ENCODE measurements at places on chromosomes 2 and 18.

DNA sequence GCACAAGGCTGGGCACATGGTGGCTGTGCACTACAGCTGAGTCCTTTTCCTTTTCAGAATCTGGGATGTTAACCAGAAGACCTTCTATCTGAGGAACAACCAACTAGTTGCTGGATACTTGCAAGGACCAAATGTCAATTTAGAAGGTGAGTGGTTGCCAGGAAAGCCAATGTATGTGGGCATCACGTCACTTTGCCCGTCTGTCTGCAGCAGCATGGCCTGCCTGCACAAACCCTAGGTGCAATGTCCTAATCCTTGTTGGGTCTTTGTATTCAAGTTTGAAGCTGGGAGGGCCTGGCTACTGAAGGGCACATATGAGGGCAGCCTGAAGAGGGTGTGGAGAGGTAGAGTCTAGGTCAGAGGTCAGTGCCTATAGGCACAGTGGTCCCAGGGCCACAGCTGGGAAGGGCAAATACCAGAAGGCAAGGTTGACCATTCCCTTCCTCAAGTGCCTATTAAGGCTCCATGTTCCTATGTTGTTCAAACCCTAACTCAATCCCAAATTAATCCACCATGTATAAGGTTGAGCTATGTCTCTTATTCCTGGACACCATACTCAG lies 2.2 kb downstream of the IL1RN start:
- no peaks in the 10 kb centered on the region for H3K4me1 ChIP-seq
- H3K27ac ChIP-seq = no peak overlapping the region
- DNase-seq = no peak
- H3K36me3 ChIP-seq = no peaks in the 10 kb centered on the region

- DNase-seq = no peak
- H3K4me3 ChIP-seq = no peak overlapping the region
- no peak overlapping the region for H3K27ac ChIP-seq
- H3K27me3 ChIP-seq = no peaks in the 10 kb centered on the region
- peaks cover 5% of the 10 kb centered on the region for H3K4me1 ChIP-seq
- no peaks in the 10 kb centered on the region for H3K36me3 ChIP-seq
Observed at GRCh38 chr2:109216332-109216731, 87.3 kb downstream of the SH3RF3 start.

DNA sequence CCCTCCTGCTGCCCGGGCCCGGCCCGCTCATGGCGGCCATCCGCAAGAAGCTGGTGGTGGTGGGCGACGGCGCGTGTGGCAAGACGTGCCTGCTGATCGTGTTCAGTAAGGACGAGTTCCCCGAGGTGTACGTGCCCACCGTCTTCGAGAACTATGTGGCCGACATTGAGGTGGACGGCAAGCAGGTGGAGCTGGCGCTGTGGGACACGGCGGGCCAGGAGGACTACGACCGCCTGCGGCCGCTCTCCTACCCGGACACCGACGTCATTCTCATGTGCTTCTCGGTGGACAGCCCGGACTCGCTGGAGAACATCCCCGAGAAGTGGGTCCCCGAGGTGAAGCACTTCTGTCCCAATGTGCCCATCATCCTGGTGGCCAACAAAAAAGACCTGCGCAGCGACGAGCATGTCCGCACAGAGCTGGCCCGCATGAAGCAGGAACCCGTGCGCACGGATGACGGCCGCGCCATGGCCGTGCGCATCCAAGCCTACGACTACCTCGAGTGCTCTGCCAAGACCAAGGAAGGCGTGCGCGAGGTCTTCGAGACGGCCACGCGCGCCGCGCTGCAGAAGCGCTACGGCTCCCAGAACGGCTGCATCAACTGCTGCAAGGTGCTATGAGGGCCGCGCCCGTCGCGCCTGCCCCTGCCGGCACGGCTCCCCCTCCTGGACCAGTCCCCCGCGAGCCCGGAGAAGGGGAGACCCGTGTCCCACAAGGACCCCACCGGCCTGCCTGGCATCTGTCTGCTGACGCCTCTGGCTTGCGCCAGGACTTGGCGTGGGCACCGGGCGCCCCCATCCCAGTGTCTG lies 767 bp downstream of the RHOB start:
- peak overlapping the region; percentile 82 for H3K4me3 ChIP-seq
- peak overlapping the region; percentile 99 for H3K27ac ChIP-seq
- DNase-seq = peak; percentile 55
- H3K27me3 ChIP-seq = no peaks in the 10 kb centered on the region
- no peaks in the 10 kb centered on the region for H3K36me3 ChIP-seq

GRCh38 chr2:124018890-124019289 lies 6.2 kb upstream of the CNTNAP5 start:
- H3K27me3 ChIP-seq = peaks cover 25% of the 10 kb centered on the region
- no peak overlapping the region for H3K27ac ChIP-seq
- no peak for DNase-seq
- no peaks in the 10 kb centered on the region for H3K4me1 ChIP-seq
- H3K36me3 ChIP-seq = no peaks in the 10 kb centered on the region

- no peak overlapping the region for H3K27ac ChIP-seq
- H3K27me3 ChIP-seq = no peaks in the 10 kb centered on the region
- no peaks in the 10 kb centered on the region for H3K36me3 ChIP-seq
- no peak for DNase-seq
- no peaks in the 10 kb centered on the region for H3K4me1 ChIP-seq
Observed at GRCh38 chr18:28466204-28466603, 289.3 kb upstream of the CDH2 start.

- no peak for DNase-seq
- H3K36me3 ChIP-seq = no peaks in the 10 kb centered on the region
- H3K4me3 ChIP-seq = no peak overlapping the region
- no peak overlapping the region for H3K27ac ChIP-seq
- no peaks in the 10 kb centered on the region for H3K4me1 ChIP-seq
Observed at GRCh38 chr2:1772471-1773267, 28.4 kb upstream of the PXDN start.

GRCh38 chr2:25566694-25567093 lies 106.7 kb downstream of the DTNB start:
- H3K27ac ChIP-seq = no peak overlapping the region
- DNase-seq = peak; percentile 23
- H3K4me1 ChIP-seq = no peaks in the 10 kb centered on the region
- H3K4me3 ChIP-seq = no peak overlapping the region
- no peaks in the 10 kb centered on the region for H3K27me3 ChIP-seq

DNA sequence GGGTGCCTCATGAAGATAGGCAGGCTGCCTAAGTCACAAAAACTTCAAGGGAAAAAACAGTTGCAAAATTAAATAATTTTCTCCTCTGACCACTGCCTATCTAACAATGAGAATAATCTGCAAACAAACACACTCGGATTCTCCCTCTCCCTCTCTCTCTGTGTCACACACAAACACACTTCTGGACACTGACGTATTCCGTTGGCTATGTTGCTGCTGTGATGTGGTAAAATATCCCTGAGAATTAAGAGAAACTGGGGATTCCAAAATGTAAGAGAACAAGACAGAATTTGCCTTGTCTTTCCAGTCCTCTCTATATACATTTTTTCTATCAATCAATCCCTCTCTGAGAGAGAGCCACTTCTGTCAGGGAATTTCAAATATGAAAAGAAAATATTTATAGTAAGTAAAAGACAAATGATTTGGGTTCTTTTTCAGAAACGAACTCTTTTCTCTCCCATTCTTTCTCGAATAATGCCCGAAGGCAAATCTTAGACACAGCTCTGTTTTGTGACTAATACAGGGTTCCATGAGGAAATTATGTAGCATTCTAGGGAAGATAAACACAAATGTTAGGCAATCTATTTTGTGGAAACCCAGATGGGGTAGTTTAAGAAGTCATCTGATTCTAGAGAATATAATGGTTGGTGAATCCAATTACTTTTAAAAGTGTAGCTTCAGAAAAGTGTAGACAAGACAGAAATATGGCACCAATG lies 310.3 kb upstream of the CYP26B1 start:
- H3K4me3 ChIP-seq = no peak overlapping the region
- H3K36me3 ChIP-seq = no peaks in the 10 kb centered on the region
- H3K27me3 ChIP-seq = no peaks in the 10 kb centered on the region
- H3K27ac ChIP-seq = no peak overlapping the region
- DNase-seq = no peak
- H3K4me1 ChIP-seq = no peaks in the 10 kb centered on the region

GRCh38 chr2:152344579-152345195 lies 9.7 kb downstream of the FMNL2 start:
- DNase-seq = no peak
- H3K27me3 ChIP-seq = no peaks in the 10 kb centered on the region
- H3K36me3 ChIP-seq = no peaks in the 10 kb centered on the region
- no peaks in the 10 kb centered on the region for H3K4me1 ChIP-seq
- no peak overlapping the region for H3K27ac ChIP-seq

GRCh38 chr2:197633109-197633657 lies 42.2 kb downstream of the RFTN2 start:
- no peaks in the 10 kb centered on the region for H3K4me1 ChIP-seq
- H3K36me3 ChIP-seq = no peaks in the 10 kb centered on the region
- H3K4me3 ChIP-seq = no peak overlapping the region
- no peak overlapping the region for H3K27ac ChIP-seq
- no peak for DNase-seq

DNA sequence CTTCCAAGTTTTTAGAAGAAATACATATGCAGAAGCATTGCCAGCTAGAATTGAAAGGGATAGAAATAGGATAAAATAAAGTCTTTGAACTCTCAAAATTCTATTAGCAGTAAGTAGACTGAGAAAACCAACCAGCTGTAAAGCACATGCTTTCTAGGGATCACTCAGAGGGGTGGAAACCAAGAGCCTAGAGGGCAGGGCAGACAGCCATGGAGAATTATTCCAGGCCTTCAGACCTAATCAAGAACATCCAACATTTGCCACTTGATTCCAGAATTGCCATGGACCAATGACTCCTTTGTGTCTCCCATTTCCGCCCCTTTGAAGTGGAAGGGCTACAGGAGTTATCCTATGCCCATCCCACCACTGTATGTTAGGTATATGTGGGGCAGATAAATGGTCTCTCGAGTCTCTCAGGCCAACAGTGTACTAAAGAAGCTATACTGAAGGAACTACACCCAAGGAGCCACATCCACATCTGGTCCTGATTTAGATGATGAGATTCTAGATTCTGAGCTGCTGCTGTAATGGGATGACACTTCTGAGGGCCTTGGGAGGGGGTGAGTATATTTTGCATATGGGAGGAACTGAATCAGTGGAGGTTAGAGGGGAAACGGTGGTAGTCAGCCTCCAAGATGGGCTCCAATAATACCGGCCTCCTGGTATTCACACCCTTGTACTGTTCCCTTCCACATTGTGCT lies 4.0 kb downstream of the FARSB start:
- no peak overlapping the region for H3K27ac ChIP-seq
- H3K36me3 ChIP-seq = no peaks in the 10 kb centered on the region
- H3K4me3 ChIP-seq = no peak overlapping the region
- H3K4me1 ChIP-seq = peaks cover 12% of the 10 kb centered on the region
- H3K27me3 ChIP-seq = no peaks in the 10 kb centered on the region

DNA sequence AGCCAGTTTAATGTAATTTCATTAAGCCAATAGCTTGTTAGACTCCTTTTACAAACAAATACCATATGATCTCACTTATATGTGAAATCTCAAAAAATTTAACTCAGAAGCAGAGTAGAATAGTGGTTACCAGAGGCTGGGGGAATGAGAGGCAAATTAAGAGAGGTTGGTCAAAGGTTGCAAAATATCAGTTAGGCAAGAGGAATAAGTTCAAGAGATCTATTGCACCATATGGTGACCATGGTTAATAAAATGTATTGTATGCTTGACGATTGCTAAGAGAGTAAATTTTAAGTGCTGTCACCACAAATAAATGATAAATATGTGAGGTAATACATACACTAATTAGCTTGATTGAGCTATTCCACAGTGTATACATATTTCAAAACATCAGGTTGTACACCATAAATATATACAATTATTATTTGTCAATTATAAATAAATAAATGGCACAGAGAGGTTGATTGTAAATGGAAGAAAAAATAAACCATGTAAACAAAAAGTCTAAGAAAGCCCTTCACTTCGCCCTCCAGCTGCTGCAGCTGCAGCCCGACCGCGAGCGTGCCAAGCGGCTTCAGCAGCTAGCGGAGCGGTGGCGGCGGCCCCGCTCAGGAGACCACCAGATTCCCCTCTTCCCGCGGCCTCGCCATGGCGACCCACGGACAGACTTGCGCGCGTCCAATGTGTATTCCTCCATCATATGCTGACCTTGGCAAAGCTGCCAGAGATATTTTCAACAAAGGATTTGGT lies 23.0 kb upstream of the ACTR2 start:
- no peak overlapping the region for H3K27ac ChIP-seq
- H3K36me3 ChIP-seq = no peaks in the 10 kb centered on the region
- no peaks in the 10 kb centered on the region for H3K4me1 ChIP-seq
- H3K27me3 ChIP-seq = no peaks in the 10 kb centered on the region
- no peak overlapping the region for H3K4me3 ChIP-seq

GRCh38 chr2:134727385-134727784 lies 8.6 kb upstream of the TMEM163 start:
- H3K27me3 ChIP-seq = no peaks in the 10 kb centered on the region
- H3K36me3 ChIP-seq = no peaks in the 10 kb centered on the region

DNA sequence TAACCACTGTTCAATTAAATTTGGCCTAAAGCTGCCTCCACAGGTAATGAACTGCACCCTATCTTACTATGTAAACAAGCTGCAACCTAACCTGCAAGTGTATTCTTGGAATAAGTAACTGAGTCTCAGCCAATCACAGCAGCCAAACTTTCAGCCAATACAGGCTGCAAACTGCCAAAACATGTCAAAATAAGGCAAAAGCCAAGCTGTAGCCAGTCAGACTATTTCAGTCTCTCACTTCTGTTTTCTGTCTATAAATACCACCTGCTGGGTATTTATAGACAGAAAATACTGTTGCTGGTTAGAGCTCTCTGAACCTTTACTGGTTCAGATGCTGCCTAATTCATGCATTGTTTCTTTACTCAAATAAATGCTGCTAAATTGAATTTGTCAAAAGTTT lies 14.3 kb downstream of the C2orf76 start:
- no peak for DNase-seq
- peaks cover 4% of the 10 kb centered on the region for H3K4me1 ChIP-seq
- no peaks in the 10 kb centered on the region for H3K27me3 ChIP-seq
- H3K36me3 ChIP-seq = no peaks in the 10 kb centered on the region

GRCh38 chr2:238493880-238494572 lies 67.3 kb downstream of the ASB1 start:
- H3K4me1 ChIP-seq = no peaks in the 10 kb centered on the region
- H3K27ac ChIP-seq = no peak overlapping the region
- H3K4me3 ChIP-seq = no peak overlapping the region
- H3K36me3 ChIP-seq = no peaks in the 10 kb centered on the region
- H3K27me3 ChIP-seq = no peaks in the 10 kb centered on the region

DNA sequence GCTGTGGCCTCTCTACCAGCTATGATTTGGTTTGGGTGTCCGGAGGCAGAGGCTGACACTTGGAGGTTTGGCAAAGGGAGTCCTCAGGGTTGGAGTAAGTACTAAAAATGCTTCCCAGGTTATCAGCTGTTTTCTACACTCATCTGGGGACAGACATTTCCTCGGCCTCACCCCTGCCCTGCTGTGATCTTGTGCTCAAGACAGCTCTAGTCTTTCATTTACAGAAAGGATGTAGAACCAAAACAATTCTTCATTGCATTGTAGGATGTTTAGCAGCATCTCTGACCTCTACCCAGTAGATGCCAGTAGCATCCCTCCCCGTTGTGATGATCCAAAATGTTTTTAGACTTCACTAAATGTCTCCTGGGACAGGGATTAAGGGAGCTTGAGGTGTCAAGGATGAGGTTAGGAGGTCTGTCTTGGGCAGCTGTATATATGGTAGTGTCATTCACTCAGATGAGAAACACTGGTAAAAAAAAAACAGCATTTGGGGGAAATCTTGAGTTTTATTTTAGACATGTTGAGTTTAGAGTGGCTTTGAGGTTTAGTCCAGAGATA lies 26.6 kb downstream of the CD28 start:
- no peak overlapping the region for H3K27ac ChIP-seq
- no peaks in the 10 kb centered on the region for H3K36me3 ChIP-seq
- H3K4me1 ChIP-seq = no peaks in the 10 kb centered on the region
- H3K27me3 ChIP-seq = no peaks in the 10 kb centered on the region
